ENCODE measurements at places on chromosomes 5 and 9. TPM values are rescaled to one million over a fixed set of nuclear protein-coding genes. Genes with fewer than 3 reads are reported as not detected.

DNA sequence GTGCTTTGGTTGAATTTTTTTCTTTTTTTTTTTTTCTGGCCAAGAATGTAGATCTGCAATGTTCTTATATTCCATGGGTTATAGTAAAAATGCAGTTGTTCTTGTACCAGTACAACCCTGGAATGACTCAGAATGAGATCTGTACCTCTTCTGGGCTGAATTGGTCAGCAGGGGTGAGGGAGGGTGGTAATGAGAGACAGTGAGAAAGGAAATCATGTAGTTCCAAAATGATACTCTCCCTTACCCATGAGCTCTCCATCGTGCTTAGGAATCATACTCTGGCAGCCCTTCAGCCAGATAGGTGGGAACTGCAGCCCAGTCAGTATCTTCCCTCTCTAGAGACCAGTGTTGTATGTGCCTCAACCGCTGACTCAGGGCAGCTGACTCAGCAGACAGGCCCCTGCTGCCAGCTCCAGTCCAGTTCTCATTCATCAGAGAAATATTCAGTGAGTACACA is 2.1 kb upstream of the GLIS3 start:
- DNase-seq = peak; percentile 64

GRCh38 chr9:95854386-95855020 is 21.0 kb upstream of the ERCC6L2 start:
- no peak for DNase-seq

- DNase-seq = no peak
These were observed 231.3 kb upstream of the TYRP1 start for GRCh38 chr9:12461763-12462460.

DNA sequence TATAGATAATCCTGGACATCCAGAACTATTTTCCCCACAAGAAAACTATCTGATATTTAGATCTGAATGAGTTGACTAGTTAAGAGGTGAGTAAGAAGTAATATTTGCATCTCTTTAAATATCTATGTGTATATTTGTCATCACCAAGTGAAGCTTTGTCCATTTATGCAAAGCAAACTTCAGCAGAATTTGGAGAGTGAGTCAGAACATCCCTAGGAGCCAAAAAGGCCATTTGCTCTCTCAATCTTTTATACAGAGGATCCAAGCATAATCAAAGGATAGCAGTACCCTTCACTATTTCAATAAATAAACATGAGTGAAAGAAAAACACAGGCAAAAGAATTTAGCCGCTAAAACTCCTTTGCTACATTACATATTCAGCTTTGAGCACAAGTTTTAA is 454.4 kb downstream of the NR2F1-AS1 start:
- DNase-seq = no peak

- no peak for DNase-seq
These were observed 178.8 kb downstream of the GAPVD1 start for GRCh38 chr9:125440411-125440810.

DNA sequence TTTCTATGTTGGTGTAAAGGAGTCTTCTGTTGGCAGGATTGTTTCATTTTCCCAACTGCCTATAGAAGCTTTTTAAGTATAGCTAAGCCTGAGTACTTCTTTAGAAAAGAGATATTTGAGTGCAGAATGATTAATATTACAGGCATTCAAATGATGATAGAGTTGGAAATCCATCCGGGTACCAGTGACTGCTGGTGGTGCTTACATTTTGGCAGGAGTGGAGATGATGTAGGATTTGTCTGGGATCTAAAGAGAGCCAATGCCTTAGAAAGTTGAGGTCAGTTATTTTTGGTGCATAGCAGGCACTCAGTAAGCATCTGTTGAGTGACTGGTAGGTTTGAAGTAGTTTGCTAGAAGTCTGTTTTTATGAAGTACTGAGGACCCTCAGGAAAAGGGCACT is 433.5 kb downstream of the DMAC1 start:
- DNase-seq = no peak

- DNase-seq = no peak
These were observed 95.3 kb downstream of the ZNF608 start for GRCh38 chr5:124650951-124651662.

DNA sequence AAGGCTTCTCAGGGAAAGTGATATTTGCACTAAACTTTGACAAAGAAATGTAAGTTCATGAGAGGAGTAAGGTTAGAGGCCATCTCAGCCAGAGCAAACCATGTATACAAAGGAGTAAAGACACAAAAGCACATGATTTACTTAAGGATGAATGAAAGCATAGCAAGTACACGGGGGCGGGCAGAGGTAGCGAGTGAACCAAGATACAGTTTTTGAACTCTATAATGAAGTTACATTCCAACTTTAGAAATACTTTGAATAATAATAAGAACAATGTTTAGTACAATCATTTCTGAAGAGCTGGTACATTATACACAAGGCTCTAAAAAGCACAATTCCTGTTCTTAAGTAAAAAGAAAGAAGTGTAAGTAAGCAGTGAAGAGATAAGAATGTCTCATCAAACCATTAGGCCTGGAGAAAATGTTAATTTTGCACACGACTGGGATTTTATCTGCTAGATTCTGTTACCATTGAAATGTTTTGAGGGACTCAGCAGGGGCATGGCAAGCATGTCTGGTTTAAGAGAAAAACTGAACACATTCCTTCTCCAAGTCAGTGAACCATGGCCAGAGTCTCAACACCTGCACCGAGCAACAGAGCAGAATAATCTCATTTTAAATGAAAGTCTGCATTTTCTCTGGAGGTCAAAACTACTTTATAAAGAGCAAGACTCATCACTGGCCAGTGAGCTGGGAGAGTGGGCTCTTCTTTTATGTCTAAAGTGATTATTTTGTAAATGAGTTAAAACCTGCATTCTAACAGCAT is 147.6 kb upstream of the TRPM3 start:
- DNase-seq = no peak

DNA sequence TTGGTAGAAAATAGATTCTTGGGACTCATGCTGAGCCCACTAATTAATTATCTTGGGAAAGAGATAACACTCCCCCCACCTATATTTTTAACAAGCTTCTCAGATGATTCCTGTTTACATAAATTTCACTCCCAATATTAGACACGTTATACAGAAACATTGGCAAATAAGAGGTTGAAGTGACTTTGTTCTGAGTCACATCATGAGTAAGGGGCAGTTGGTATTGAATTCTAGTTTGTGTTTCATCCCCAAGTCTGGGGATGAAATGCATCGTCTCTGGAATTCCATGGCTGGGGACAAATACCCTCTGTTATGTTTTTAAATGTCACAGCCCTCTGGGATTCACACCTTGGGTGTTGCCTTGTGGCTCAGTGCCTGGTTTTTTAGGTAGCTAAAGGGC is 41.0 kb downstream of the BASP1 start:
- DNase-seq = no peak

- no peak for DNase-seq
These were observed 52.5 kb downstream of the NUP214 start for GRCh38 chr9:131177898-131178297.

GRCh38 chr5:68196876-68197275 is 18.7 kb upstream of the PIK3R1 start:
- DNase-seq = no peak

DNA sequence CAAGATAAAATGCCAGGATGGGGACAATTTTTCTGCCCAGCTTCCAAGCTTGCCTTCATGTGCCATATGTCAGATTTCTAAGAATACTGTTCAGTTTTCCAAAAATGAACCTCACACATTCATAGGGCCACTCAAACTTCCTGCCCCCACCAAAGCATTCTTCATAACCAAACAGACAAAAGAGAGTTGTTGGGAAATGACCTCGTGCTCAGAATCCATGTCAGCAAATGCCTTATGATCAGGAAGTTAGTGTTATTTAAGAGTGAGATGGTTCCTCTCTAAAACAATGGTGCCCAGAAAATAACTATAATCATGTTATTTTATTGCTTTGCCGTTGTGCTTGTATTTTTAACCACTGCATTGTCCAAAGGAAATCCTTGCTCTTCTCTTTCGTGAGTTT is 208.2 kb downstream of the ZNF608 start:
- DNase-seq = no peak

DNA sequence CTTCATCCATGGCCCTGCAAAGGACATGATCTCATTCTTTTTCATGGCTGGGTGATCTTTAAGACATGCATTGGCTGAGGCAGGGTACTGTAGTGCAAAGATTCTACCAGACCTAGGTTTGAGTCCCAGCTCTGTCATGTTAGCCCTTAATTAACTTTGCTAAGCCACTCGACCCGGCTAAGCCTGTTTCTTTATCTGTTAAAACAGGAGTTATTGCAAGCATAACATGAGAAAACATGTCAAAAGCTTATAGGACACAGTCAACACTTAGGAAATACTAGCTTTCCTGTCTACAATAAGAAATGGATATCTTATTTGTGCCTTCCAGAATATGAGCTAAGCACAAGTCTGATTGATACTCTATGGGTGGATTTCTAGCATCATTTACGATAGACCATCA is 92.6 kb downstream of the RASEF start:
- no peak for DNase-seq

DNA sequence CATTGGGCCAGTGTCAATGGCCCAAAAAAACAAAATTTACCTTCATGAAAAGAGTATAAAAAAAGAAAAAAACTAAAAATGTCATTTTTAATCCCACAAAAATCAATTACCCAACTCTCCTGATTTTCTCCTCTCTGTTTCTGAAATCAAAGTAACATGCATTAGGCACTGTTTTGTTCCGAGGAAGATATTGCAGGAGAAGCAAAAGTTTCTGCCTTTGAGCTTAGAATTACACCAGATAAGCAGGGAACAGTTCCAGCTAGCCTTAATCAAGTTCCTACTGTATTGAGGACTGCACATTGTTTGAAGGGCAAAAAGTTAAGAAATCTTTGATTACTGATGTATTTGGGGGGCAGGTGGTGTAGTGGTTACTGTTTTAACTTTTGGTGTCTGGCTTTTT is 1.1 kb upstream of the PRKAA1 start:
- DNase-seq = no peak

GRCh38 chr5:137352095-137352494 is 147.0 kb downstream of the SPOCK1 start:
- no peak for DNase-seq

- DNase-seq = no peak
These were observed 16.7 kb downstream of the ATPSCKMT start for GRCh38 chr5:10233011-10233410.

- no peak for DNase-seq
These were observed 182.4 kb upstream of the ATP10B start for GRCh38 chr5:161034451-161034850.

GRCh38 chr5:69374911-69375446 is 5.4 kb downstream of the RAD17 start:
- no peak for DNase-seq

Gene EQTN
- total RNA-seq = not detected

Gene PRR16
- total RNA-seq = 8.6 TPM

Gene AFAP1L1
- total RNA-seq = 31.2 TPM

Gene MRNIP
- total RNA-seq = 68.2 TPM

Gene SLC27A4
- 15.9 TPM for total RNA-seq

Gene SNX18
- total RNA-seq = 75.0 TPM

Gene MARCHF11
- total RNA-seq = not detected
